ENCODE measurements at places on chromosomes 5 and 9.

DNA sequence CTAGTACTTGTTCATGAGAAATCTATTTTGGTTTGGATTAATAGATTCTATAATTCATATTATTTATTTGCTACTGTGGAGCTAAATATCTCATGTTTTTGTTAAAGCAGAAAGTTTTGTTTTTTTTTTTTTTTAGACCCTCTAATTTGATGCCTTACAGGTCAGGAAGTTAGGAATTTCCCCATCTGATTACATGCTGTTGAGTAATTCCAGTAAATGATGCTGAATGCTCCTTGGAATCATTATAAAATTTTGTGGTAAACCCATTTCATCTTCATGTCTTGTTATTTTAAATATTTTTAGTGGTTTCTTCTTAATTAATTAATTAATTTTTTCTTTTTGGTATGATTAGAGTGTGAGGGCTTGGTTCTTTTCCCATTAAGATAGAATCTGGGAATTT is 35.6 kb downstream of the NNT start:
- peak; percentile 12 for DNase-seq

DNA sequence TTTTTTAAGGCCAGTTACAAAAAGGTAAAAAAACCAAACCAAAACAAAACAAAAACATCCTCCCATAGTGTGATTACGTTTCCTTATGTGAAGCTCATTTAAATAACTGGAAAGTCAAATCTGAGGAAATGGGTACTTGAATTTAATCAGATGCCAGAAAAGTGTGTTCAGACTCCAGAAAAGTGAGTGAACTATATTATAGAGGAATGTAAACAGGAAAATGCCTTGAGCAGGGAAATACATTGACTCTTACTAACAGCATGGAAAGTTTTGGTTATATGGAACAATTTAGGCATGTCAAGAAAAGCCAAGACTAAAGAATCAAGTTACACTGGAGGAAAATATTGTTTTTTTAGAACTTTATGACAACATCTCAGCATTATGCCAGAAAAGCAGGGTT is 37.8 kb upstream of the RNF20 start:
- DNase-seq: no peak

GRCh38 chr5:172402531-172403188 is 51.7 kb downstream of the SH3PXD2B start:
- DNase-seq: no peak

DNA sequence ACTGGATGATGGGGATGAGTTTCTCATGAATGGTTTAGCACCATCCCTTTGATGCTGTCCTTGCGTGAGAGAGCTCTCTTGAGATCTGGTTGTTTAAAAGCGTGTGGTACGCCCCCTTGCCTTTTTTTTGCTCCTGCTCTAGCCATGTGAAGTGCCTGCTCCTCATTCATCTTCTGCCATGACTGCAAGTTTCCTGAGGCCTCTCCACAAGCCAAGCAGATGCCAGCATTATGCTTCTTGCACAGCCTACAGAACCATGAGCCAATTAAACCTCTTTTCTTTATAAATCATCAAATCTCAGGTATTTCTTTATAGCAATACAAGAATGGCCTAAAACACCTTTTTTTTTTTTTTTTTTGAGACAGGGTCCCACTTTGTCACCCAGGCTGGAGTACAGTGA is 32.8 kb downstream of the FNIP1 start:
- DNase-seq: no peak

DNA sequence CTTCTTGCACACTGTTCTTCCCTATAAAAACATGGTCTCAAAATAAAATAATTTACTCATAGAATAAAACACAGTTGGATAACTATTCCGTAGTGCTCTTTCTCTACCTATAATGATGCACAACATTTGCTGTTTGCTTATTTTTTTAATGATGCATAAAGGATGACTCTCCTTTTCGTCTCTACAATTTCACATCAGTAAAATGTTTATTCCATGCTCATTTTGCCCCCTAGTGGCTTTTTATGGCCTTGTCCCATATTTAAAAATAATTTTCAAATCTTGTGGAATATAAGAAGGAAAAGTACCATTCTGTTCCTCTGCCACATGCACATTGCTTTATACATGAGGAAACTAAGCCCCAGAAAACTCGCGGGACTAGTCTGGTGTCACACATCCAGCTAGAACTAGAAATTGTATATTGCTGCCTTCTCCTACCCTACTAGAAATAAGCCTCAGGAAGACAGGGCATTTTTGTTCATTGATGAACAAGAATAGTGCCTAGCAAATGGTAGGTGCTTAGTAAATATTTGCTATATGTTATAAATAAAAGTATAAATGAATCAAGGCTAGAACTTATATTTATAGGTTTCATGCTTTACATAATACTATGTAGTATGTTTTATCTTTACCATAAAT is 12.7 kb downstream of the KCTD16 start:
- DNase-seq: peak; percentile 41

- DNase-seq: no peak
Measured at GRCh38 chr9:130606887-130607600, 27.7 kb downstream of the FUBP3 start.

DNA sequence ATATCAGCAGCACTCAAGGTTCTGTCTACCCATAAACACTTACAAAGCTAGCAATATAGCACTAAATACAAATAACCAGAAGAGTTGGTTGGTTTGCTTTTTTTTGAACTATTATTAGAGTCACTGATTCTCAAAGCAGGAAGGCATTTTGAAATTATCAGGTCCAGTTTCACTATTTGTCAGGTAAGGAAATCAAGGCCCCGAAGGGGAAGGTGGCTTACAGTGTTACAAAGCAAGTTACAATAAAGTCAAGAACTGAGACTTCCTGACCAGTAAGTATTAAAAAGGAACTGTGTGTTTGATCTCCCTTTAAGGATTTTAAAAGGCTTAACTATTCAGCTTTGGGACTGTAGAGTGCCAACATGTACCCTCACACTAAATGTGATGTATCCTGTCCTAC is 10.8 kb downstream of the C5orf15 start:
- DNase-seq: no peak

GRCh38 chr9:126342621-126343031 is 16.0 kb downstream of the MVB12B start:
- no peak for DNase-seq

- DNase-seq: no peak
Measured at GRCh38 chr5:180636403-180637075, 12.9 kb downstream of the FLT4 start.

- DNase-seq: no peak
Measured at GRCh38 chr9:31759703-31760102, 624.7 kb upstream of the ACO1 start.

- DNase-seq: no peak
Measured at GRCh38 chr5:149046196-149046829, 16.5 kb downstream of the SH3TC2 start.

DNA sequence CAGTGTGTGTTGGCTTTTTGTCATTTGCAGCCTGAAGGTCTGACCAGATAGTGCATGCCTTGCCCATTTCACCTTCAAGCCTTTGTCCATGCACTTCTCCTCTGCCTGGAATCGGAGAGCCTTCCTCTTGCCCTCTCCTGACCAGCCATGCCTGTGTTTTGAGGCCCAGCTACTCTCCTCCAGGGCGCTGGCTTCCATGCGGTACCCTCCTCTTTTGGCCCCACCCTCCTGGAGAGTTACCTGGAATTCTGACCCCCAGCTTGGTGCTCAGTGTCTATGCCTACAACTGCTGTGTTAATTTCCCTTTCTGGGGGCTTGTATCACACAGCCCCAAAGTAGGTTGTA is 52.5 kb downstream of the CXXC5 start:
- DNase-seq: no peak

DNA sequence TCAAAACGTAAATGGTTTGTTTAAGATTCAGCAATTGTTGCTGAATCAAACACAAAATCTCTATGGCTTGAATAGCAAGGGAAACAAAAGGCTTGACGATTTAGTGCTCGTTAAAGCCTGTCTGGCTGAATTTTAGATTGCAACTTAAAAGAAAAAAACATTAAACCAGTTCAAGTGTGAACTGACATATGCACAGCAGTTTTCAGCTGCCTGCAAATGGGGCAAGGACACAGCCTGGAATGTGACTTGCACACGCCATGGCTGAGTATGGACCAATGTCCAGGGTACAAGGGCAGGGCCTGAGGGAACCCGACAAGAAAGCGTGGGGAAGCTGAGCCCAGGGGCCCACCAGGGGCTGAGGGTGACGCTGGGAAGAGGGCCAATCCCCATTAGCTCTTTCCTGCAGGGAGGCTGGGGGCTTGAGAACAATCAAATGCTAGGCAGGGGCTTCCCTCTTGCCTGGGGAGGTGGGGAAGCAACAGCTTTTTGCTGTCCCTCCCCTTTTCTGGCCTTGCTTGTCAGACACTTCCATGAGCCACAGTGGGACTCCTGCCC is 89.6 kb upstream of the LRRTM2 start:
- no peak for DNase-seq
